Nephron progenitor cell (in vitro differentiated cells): ENCODE measurements at places on chromosomes 13 and 19.

GRCh38 chr19:11814029-11814699 is at the start of gene ZNF440:
Gene ZNF440 (plus strand): TSS chr19:11814273. CDS start chr19:11814448, 175 bp downstream.
- DNase-seq = peak; percentile 98

DNA sequence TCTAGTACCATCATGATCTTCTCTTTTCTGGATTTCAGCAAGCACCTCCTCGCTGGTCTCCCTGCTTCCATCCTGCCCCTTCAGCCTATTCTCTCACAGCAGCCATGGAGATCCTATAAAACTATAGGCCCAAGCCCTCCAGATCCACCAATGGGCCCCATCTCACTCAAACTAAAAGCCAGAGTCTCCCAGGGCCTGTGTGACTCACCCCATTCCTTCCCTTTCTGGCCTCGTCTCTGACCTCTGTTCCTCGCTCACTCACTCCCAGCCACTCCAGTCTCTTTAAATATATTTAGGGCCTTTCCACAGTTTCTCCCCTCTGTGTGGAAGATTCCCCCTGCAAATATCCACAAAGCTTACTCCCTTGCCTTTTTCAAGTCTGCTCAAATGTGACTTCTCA is 89.7 kb downstream of the HSPH1 start:
- DNase-seq = no peak

GRCh38 chr13:113731192-113732175 is 27.5 kb upstream of the TMEM255B start:
- no peak for DNase-seq

DNA sequence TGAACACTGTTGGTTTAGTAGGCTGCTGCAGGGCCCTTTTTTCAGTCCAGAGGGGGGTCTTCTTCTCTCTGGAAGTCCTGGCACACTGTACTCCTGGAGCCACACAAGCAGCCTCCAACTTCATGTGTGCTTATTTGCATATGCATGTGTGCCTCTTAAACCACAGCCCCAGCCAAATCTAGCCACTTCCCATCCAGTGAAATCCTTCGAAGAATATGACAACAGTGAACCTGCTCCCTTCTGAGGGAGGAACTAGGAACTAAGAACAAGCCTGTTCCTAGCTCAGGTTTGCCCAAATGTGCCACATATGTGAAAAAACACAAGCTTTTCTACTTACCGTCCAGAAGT is 348.5 kb downstream of the FOXO1 start:
- no peak for DNase-seq

DNA sequence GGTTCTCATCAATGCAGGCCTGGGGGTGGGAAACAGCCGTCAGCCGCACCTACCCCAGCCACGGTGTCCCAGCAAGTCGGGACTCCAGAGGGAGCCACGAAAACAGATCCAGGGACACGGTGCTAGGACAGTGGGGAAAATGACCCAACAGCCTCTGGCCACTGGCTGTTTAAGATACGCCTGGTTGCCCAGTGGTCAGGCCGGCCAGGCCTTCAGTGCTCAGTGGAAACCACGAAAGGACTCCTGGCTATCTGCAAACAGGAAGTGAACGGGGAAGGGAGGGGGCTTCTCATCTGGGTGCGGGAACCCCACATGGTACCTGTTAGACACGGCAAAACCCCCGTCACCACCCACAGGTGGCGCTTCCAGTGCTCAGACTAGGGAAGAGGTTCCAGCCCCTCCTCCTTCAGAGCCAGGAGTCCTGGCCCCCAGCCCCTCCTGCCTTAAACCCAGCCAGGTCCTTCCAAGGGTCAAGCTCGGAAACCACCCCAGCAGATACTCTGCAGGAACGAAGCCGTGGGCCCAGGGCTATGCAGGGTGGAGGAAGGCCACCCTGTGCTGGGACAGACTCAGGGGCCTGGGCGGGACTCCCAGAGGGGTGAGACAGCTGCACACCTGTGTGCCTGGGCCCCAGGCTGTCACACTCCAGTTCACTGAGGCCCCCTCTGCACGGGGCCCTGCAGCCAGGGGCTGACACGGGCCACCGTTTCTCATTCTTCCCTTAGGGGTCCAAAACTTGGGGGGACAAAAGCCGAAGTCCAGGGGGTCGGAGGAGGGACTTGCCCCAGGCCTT is 4.5 kb downstream of the PPP1R12C start:
- DNase-seq = no peak

DNA sequence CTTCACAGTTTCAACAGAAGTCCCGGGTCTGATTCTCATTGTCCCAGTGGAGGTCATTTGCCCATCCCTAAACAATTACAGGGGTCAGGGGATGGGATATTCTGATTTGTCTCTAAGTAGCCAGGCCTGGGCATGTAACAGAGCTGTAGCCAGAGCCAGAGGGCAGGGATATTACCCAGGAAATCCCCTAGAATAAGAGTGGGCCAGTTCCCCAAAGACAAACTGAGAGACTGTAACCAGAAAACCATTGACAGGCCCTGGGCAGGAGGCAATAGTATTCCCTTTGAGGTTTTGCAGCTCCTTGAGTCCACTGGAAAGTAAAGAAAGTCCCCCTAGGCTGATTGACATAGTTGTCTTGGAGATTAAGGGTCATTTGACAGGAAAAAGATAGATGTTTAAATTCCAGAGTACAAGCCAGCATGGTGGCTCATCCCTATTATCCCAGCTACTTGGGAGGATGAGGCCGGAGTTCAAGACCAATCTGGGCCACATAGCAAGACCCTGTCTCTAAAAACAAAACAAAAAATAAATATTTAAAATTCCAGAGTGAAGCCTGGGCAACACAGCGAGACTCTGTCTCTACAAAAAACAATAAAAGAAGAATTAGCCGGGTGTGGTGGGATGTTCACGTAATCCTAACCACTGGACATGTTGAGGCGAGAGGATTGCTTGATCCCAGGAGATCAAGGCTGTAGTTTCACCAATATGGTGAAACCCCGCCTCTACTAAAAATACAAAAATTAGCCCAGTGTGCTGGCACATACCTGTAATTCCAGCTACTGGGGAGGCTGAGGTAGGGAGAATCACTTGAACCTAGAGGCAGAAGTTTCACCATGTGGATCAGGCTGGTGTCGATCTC is 1.9 kb upstream of the SDHAF1 start:
- no peak for DNase-seq

DNA sequence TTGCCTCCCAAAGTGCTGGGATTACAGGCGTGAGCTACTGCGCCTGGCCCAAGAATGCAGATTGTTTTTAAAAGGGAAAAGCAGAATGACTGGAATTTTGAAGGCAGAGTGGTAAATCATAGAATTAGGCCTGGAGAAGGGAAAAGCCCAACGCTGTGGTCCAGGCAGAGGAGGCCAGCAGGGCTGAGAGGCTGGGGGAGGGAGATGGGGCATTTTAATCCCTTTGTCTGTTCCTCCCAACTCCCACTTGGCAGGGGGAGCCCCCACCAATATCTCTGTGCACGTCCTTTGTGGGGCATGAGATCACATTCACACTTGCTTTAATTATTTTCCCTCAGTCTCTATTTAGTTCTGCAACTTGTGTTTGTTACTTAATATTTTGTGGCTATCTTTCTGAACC is 54.4 kb upstream of the RANBP3 start:
- DNase-seq = no peak

DNA sequence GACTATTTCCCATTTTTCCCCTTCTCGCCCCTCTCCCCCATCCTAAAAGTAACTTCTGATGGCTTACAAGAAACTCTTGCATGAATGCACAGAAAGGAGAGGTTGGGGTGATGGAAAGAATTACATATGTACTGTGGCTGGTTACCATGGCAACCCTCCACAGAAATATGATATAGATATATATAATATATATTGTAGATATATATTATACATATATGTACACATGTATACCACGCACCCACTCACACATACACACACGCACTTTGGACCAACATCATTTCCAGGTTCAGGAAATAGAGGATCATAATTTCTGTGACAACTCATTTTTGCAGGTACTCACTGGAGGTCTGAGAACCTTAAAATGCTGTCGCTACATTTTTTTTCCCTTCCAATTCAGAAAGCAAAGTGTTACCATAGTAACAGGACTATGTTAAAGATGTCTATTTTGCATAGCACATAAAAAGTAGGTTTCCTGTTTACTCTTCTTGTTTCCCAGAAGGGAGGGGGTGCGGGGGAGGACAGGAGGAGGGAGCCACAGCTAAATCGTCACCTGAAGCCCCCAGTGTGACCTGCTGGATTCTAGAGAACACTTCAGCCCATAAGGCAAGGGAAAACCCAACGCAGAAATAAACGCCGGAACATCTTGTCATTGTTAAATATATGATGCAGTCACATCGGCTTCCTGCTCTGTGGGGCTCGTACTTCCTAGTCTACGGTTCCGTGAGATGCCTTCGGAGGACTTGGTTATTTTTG is 44.7 kb downstream of the EFNB2 start:
- DNase-seq = no peak

DNA sequence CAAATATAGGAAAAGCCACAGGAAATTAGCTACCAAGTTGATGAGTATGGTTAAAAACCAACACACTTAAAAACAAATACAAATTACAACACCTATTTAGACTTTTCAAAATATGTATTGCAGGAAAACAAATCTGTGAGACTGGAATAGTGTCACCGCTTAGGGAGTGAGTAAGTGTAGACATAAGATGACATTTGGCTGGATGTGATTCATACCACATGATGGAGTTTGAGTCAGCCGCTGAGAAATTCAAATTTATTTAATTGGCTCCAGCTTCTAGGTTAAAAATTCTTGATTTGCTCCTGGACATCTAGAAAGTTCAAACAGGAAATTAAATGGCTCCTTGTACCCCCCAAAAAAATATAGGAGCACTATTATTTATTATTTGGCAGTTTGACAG is 531.7 kb downstream of the SLITRK1 start:
- DNase-seq = no peak

DNA sequence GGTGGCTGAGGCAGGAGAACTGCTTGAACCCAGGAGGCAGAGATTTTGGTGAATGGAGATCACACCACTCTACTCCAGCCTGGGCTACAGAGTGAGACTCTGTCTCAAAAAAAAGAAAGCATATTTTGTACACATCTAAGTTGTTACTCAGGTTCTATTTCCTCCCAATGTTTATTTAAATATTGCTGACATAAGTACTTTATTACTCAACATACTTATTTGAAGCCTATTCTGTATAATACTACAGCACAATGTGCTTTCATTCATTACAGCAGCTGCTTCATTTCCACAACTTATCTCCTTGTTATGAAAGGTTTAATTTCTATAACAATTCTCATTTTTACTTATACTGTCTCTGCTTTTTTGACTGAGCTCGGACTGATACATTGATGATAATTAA is 495.7 kb downstream of the SLITRK1 start:
- DNase-seq = no peak

DNA sequence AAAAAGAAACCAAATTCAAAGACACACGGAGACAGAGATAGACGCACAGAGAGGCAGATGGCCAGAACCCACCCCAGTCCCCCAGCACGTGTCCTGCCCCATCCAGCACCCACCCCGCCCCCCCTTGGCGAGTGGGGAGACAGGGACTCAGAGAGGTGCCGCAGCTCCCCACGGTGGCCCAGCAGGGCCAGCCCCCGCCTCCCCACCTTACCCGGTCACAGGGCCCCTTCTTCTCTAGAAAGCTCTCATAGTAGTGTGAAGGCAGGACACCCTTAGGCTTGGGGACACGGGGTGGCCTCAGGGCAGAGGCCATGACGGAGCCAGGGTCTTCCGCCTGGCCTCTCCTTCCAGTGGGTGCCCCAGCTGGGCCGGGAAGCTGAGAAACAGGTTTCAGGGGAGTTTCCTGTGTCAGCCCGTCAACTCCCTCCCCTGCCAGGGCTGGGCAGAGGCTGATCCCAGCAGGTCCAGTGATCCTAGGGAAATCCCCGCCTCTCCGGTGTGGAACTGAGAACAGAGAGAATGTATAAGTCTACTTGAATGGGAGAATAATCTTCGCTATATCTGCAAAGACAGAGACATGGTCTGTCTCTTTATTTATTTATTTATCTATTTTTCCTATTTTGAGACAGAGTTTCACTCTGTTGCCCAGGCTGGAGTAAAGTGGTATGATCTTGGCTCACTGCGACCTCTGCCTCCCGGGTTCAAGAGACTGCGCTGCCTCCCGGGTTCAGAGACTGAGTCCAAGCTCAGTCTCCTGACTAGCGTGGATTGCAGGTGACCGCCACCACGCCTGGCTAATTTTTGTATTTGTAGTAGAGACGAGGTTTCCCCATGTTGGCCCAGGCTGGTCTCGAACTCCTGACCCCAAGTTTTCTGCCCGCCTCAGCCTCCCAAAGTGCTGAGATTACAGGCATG is at the start of gene STAP2:
Gene STAP2 (minus strand): TSS at position 387 of the 915 bp plus-strand sequence. CDS start 74 bp downstream, at position 313.
- no peak for DNase-seq

- no peak for DNase-seq
These were observed 1074.3 kb upstream of the PCDH9 start for GRCh38 chr13:68304286-68304893.

DNA sequence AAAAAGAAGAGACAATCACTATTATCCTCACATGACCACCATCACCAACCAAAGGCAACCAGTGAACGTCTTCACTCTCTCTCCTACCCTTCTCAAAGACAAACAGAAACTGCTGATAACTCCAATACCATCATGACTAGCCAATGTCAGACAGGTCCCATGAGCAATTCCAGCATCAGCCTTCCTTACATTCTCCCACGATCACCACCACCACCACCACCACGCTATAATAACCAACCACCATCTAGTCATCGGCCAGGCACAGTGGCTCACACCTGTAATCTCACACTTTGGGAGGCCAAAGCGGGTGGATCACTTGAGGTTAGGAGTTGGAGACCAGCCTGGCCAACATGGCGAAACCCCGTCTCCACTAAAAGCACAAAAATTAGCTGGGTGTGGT is 3.9 kb downstream of the MYO1F start:
- no peak for DNase-seq

GRCh38 chr19:6326815-6327214 is 6.6 kb downstream of the ACER1 start:
- DNase-seq = no peak

DNA sequence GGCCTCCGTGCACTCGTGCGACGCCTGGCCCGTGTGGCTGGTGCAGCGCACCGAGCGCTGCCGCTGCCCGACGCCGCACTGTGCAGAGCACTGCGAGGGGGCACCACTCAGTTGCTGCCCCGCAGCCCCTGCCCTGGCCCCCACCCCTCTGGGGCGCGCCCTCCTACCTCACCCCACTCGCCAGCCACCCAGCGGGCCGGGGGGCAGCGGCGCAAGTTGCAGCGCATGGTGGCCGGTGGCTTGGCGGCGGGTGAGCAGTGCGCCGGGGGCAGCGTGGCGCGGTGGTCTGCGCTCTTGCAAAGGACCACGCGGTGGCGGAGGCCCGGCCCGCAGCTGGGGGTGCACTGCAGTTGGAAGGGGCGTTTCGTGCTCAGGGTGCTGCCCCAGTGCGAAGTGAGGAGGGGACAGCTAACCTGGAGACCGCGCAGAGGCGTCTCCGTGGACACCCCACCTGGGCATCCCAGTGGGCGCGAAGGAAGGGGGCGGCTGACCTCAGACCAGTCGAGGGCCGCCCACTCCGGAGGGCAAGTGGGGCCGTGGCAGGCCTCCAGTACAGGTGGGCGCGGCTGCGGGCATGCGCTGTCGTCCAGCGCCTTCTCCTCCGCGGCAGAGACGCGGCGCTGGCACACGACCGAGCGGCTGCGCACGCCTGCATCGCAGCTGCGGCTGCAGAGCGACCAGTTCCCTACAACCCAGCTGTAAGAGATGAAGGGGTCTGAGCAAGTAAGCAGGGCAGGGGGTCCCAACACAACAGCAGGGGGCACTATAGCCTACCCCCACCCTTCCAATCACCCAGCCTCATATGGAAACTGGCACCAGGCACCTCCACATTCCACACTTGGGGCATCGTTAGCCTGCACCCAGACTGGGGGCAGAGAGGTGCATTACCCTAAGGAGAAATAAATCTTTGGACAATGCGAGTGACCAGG is 8.0 kb upstream of the MYO1F start:
- DNase-seq = no peak

GRCh38 chr19:18379803-18380747 is 5.9 kb upstream of the GDF15 start:
- DNase-seq = no peak
